CD4-positive, alpha-beta T cell treated with Interferon alpha-2 for 1 hour (primary cell): ENCODE measurements at places on chromosomes 1 and 21.

GRCh38 chr1:204335085-204335484, 24.6 kb downstream of the PLEKHA6 start:
- DNase-seq: no peak

GRCh38 chr21:17915976-17916375, 96.8 kb upstream of the C21orf91 start:
- DNase-seq: no peak

DNA sequence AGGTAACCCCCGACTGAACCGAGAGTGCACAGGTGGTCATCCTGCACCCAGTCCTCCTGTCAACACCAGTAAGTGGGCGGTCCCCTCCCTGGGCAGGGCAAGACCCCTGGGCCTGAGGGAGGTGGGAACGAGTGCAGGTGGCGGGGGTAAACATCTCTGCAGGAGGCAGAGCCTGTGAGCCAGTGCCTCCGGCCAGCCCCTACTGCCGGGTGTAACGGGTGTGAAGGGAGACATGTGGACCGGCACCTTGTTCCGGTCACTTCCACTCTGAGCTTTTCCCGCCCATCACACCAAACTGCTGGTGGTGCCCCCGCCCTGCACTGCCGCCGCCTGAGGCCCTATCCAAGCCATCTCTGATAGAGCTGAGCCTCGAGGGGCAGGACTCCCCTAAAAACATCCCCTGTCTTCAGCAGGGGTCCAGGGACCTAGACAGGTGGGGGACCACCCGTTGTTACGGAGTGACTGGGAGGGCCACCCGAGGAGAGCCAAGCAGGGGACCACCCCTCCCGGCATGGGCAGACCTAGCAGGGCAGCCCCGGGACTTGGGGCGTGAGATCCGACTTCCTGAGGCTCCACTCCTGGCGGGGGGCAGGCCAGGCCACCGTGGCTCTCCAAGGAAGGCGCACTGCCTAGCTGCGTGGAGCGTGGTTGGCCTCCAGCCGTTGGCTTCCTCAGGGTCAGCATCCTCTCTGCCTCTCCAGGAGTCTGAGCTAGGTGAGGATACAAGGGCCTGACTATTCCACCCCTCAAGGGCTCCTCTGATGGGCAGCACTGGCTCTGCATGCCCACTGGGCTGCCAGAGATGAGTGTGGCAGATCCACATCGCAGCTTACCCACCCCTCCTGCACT, 43.8 kb upstream of the LBR start:
- DNase-seq: no peak

GRCh38 chr1:3763351-3764125, 9.0 kb upstream of the SMIM1 start:
- no peak for DNase-seq

- DNase-seq: no peak
Observed at GRCh38 chr1:14725238-14725637, 126.8 kb downstream of the KAZN start.

- DNase-seq: no peak
Observed at GRCh38 chr1:100456880-100457279, 81.1 kb upstream of the GPR88 start.
